ENCODE measurements at places on chromosomes 3 and 15. TPM values are rescaled to one million over a fixed set of nuclear protein-coding genes. Genes with fewer than 3 reads are reported as not detected.

DNA sequence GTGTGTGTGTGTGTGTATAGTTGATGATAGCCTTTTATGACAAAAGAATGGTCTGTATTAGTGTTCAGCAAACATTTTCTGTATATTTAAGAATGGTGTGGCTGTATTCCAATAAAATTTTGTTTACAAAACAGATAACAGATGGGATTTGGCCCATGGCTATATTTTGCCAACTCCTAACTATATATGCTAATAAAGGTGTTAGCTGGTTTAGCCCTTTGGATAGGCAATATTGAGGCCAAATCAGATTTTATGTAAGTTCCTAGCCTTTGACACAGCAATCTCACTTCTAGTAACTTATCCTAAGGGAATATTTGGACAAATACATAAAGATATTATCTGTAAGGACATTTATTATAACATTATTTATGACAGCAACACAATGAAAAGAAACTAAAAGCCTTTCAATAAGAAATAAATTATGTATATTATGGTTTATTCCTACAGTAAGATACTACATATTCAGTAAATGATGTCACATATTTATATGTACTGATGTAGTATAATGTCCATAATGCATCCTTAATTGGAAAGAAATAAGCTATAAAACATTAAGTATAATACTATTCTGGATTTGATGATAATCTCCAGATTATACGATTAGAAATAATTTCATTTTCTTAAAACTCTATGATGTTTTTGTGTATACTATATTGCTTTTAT is 264.0 kb downstream of the RBMS3 start:
- DNase-seq = no peak

GRCh38 chr3:28118087-28118486 is 123.3 kb upstream of the CMC1 start:
- no peak for DNase-seq

GRCh38 chr3:30333903-30334302 is 272.5 kb upstream of the TGFBR2 start:
- DNase-seq = no peak

GRCh38 chr3:169812332-169813235 is at the start of the genes LRRC34 and LRRIQ4:
LRRC34 (minus strand) TSS chr3:169812904; CDS start chr3:169812548, 356 bp downstream.
LRRIQ4 (plus strand) TSS chr3:169812870; CDS start chr3:169821922, 9,052 bp downstream.
- DNase-seq = peak; percentile 77

The SEMA3F gene
- 64.8 TPM for polyA plus RNA-seq

The CLPX gene
- polyA plus RNA-seq = 11.1 TPM

GRCh38 chr3:23377928-23378672 is 175.0 kb downstream of the UBE2E2 start:
- no peak for DNase-seq

GRCh38 chr3:52190294-52191074 is 7.5 kb upstream of the ALAS1 start:
- DNase-seq = no peak

The IGDCC3 gene
- not detected for polyA plus RNA-seq

- no peak for DNase-seq
Observed at GRCh38 chr15:70447928-70448698, 315.2 kb downstream of the UACA start.

DNA sequence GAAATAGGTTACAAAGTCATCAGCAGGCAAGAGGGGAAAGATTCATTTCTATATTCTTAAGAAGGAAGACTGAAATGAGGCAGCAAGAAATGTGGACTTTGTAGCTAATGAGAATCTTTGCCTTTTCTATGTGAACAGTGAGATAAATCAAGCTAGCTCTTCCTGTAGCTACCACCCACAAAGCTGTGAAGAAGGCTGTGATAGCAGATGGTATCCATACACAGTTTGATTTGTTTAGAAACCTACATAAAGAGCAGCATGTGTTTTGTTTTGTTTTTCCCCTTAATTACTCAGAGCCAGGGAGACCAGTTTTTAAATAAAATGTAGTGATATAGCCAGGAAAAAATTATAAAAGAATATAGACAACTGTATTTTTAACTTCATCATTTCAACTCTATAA is 45.5 kb downstream of the TEX9 start:
- DNase-seq = no peak

DNA sequence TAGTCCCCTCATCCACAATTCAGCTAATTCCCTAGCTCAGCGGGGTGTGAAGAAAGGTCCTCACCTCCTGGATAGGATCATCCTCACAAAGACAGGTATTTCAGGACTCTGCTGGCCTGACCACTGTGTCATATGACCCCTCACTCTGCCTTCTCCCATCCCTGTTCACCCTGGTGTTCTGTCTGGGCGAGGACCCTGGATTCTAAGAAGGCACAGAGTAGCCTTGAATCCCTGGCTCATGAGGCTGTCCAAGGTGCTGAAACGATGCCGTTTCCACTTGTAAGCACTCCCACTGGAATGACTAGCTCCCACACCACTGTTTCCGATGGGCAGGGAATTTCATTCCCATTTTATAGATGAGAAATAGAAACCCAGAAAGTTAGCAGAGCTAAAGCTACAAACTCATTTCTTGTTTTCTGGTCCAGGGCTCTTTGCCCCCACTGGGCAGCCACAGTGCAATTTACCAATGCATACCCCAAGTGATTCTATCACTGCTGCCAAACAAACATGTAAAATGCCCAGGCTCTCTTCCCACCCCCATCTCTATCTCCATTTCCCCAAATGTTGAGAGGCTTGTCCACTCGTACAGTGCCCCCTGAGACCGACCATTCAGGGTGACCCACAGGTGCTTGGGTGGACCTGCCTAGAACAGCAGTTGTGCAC is 83.2 kb downstream of the RAB11A start:
- DNase-seq = peak; percentile 46

- no peak for DNase-seq
Observed at GRCh38 chr3:186828340-186828739, 14.2 kb upstream of the ADIPOQ start.

The RABL3 gene
- 2.6 TPM for polyA plus RNA-seq

- no peak for DNase-seq
Observed at GRCh38 chr15:67564968-67565345, 22.5 kb downstream of the MAP2K5 start.

The ERICH6 gene
- polyA plus RNA-seq = not detected

DNA sequence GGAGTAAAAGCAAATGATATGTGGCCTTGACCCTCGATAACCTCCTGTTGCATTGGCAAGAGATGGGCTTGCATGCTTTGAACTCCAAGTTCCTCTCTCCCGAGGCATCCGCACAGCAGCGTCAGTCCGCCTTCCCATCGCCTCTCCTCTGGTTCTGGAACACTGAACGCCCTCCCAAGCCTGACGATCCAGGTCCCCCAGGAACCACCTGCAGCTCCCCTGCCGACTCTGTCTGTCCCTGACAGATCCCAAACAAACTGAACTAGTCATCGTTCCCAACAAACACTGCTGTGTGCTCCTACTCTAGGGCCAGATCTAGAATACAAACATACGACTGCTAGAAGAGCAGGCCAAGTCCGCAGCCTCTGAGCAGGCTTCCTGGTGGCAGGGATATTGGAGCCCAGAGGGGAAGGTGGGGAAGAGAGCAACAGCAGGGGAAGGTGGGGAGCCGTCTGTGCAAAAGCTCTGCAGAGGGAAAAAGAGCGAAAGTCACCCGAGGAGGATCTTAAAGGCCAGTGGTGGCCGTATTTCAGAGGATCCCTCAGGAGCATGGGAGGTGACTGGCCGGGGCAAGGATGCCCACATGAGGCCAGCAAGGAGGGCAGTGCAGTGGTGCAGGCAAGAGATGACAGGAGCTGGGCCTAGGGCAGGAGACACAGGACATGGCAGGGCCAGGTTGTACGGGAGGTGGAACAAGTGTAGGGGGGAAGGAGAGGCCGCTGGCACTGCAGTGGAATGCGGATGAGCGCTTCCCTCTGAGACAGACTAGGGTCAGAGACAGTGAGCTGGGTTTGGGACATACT is 50.8 kb downstream of the PCSK6 start:
- DNase-seq = no peak

GRCh38 chr3:165254812-165255211 is 58.6 kb upstream of the SLITRK3 start:
- no peak for DNase-seq

- DNase-seq = no peak
Observed at GRCh38 chr3:19489936-19490335, 341.6 kb downstream of the KCNH8 start.

GRCh38 chr15:48278666-48279065 is 52.6 kb upstream of the DUT start:
- no peak for DNase-seq

The RTP1 gene
- not detected for polyA plus RNA-seq

The PLXNA1 gene
- polyA plus RNA-seq = 14.1 TPM

DNA sequence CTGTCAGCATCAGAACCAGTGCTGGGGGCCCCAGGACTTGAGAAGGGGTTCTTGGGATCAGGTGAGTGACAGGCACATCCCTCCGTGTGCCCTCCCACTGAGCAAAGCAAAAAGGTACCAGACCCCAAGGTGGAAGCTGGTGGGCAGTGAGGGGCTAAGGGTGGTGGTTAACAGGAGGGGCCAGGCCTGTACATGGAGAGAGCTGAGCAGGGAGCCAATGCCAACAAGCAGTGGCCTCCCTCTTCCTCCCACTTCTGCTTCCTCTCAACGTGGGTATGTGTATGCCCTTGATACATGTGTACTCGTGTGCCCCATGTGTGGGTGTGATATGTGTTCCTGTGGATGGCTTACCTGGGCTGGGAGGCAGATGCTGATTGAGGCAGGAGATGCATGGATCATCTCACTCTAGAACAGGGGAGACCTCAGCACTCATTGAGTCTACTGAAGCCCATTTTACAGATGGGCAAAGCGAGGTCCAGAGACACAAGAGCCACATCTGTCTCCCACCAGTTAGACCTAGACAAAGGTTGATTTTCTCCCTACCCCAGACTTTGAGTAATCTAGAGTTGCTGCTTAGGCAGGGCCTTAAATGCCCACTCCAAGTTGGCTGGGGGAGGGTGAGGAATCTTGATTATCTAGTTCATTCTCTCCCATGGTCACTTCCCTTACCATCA is 945 bp downstream of the VIPR1 start:
- no peak for DNase-seq

DNA sequence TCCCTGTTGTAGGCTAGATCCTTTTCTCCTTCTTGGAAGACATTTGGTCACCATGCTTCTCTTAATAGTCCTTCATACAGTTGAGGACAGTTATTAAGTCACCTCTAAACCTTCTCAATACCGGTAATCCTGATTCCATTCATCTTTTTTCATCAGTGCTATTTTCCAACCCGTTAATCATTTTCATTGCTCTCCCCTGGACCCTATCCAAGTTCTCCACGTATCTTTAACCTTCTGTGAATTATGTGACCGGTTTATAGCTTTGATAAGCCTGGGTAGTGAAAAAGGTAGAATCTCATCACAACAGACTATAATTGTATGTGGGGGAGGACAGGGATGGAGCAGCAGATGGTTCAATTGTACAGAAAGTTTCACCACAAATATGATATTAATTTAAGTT is 168.5 kb downstream of the MECOM start:
- DNase-seq = peak; percentile 71

DNA sequence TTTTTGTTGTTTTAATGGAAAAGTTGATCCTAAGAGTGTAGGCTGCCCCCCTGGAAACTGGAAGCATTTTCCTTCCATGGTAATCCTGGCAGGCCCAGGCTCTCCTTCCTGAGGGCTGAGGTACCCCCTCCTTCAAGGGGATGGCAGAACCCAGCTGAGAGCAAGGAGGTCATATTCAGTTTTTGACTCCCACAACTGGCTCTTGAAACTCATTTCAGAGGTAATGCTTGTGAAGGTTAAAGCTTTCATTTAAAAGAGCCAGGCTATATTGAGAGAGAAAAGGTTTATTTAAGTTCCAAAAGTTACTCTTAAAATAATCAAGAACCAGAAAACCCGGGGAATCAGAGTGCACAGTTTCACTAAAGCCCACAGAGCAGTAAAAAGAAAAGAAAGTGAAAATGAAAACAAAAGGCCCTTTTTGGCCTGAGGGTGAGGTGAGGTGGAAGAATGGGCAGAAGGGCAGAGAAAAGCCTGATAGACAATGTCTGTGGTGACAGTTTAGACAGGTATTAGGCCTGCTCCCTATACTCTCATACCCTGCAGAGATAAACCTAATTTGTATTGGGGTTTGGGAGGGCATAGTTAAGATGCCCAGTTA is 47.0 kb upstream of the RBP1 start:
- no peak for DNase-seq

GRCh38 chr3:39415983-39416382 is 9.5 kb downstream of the RPSA start:
- no peak for DNase-seq

DNA sequence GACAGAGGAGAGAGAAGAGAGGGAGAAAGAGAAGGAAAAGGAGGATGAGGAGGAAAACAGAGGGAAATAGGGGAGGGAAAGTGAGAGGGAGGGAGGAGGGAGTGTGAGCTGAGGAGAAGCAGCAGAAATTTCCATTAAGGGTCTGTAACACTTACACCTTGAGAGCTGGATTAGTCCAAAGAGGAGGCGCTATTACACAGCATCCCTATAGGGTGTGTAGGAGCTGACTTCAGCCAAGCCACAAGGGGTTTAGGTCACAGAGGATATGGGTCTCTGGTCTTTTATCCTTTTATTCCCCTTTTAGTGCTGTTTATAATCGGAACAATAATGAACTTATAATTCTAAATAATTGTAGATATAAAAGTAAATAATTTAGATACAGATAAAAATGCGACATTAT is 230.4 kb downstream of the GABRG3 start:
- no peak for DNase-seq

The BBS4 gene
- 6.8 TPM for polyA plus RNA-seq

The MESP2 gene
- 0.21 TPM for polyA plus RNA-seq

The COPG1 gene
- 112 TPM for polyA plus RNA-seq

- DNase-seq = no peak
Observed at GRCh38 chr3:7953449-7954014, 548.1 kb upstream of the LMCD1 start.

GRCh38 chr3:54125300-54125699 is 2.9 kb downstream of the CACNA2D3 start:
- no peak for DNase-seq

DNA sequence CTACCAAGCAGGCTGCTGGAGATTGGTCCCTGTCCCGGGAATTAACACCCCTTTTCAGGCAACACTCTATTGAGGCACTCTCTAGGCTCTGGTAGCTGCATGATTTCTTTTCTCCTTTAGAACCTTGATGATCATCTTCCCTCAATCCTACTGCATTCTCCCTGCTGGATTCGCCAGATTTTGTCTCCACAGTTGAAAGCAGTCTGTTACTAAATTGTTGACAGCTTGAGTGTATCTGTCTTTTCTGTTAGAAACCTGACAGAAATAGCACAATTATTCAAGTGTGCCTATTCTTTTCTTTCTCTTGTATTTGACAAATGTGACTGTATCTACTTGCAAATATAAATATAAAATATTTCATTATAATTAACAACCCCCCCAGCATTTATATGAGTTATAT is 830.8 kb upstream of the CADM2 start:
- no peak for DNase-seq

The PLSCR5 gene
- not detected for polyA plus RNA-seq

DNA sequence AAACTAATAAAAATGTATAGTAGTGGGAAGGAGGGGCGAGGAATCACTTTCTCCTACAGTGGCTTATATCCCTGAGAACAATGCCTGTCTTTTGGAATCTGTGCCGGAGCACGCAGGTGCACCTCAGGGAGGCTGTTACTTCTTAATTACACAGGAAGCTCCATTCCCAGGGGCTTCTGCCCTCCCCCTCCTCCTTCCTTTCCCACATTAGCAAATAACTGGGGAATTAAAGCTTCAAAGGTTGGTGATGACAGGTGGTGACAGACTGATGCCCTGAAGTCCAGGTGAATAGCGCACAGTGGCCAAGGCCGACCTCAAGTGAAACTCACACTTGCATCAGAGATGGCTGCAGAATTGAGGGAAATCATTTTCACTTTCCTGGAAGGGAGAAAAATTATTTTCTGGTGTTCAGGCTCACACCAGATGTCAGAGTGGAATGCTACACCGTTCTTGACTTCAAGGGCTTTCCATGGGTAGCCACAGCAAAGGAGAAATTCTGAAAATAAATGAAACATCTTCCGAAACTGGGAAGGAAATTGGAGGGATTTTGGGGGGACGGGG is 3.7 kb downstream of the GRAMD2A start:
- no peak for DNase-seq
